Natural killer cell treated with Interleukin-12 subunit alpha and Interleukin-12 subunit beta and Interleukin-15 and Interleukin-18, amount 100 ng/mL, for 72 hours (primary cell): ENCODE measurements at places on chromosomes 3 and 15. TPM values are rescaled to one million over a fixed set of nuclear protein-coding genes. Genes with fewer than 3 reads are reported as not detected.

DNA sequence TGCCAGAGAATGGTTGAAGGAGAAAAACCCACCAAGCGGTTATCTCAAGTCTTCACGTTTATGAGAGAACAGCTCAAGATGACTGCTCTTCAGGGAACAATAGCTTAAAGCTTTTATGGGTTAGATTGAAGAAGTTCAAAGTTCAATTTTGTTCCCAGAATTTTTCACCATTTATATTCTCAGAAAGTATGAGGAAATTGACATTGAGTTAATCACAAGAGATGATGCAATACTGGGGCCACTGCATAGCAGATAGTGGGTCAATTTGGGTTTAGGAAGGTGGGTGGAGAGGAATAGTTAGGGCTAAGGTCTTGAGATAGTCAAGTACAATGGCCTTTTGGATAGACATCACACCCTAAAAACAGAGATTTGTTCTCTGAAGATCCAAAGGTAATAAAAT lies 539.3 kb downstream of the SQOR start:
- no peak for DNase-seq

PIK3CB gene
- total RNA-seq = 22.8 TPM

DNA sequence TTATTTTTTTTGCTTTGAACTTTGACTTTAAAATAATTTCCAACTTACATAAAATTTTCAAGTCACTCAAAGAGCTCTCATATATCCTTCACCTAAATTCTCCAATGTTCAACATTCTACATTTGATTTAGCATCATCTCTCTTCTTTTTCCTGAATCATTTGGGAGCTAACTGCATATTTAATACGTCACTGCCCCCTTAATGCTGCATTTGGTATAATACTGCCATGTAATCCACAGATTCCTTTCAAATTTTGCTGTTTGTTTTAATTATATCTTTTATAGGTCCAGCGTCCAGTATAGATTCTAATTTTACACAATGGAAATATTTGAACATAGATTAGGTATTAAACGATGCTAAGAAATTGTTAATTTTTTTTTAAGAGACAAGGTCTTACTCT lies 2.3 kb upstream of the EIF2AK4 start:
- no peak for DNase-seq

GRCh38 chr15:73442421-73442820 lies 543 bp upstream of the REC114 start:
- DNase-seq = no peak

DNA sequence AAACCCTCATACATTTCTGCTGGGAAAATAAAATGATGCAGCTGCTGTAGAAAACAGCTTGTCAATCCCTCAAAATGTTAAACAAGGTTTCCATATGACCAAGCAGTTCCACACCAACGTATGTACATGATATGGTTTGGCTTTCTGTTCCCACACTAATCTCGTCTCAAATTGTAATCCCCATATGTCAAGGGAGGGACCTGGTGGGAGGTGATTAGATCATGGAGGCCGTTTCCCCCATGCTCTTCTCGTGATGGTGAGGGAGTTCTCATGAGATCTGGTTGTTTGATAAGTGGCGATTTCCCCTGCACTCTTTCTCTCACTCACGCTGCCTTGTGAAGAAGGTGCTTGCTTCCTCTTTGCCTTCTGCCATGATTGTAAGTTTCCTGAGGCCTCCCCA lies 100.6 kb upstream of the SLC24A5 start:
- DNase-seq = no peak
